Activated T-cell treated with anti-CD3 and anti-CD28 coated beads for 24 hours (primary cell): ENCODE measurements at places on chromosomes 2 and 18.

- DNase-seq: no peak
Observed at GRCh38 chr2:15692551-15693377, 101.1 kb downstream of the DDX1 start.

DNA sequence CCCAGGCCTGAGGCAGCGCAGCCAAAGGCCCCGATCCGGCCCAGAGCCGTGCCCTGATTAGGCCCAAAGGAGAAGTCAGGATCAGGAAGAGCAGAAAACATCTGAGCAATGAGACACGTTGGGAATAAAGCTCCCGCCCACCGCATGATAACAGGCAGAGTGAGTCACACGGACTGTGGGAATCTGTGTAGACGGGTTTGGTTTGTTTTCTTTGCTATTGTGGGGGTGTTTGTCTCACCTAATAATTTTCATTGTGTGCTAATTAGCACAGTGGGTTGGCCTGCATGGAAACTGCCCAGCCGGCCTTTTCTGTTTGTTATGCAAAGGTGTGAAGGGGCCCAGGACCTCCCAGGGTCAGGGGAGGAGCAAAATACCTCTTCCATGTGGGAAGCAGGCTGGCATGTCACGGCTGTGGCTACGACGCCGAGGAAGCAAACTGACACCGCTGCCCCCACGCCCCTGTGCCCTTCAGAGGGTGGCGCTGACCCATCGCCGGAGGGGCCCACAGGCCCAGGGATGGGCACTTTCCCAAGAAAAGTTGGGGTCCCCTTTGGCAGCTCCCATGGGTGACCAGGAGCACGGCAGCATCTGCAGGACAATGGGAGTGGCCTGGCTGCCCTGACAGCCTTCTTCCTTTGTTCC lies 68.4 kb upstream of the CTDP1 start:
- DNase-seq: no peak

DNA sequence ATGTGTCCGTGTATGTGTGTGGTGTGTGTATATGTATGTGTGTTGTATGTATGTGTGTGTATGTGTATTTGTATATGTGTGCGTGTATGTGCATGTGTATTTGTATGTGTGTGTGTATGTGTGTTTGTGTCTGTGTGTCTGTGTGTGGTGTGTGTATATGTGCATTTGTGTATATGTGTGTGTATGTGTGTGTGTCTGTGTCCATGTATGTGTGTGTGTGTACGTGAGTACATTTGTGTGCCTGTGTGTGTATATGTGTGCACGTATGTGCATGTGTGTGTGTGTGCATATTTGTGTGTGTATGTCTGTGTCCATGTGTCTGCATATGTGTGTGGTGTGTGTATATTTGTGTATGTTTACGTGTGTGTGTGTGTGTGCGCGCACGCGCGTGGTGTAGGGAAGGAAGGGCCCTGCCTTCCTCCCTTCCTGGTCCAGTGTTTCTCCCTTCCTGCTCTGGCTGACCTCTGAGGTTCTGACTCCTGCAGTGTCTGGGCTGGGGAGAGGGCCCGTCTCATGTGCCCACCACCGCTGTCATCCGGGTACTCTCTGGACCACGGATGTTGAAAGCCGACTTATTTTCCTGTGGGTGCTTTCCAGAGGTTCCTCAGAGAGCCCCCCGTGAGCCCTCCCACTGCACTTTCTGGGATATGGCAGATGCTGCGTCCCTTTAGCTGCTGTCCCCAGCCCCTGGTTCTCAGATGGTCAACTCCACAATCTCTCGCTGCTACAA lies 209.5 kb downstream of the DYSF start:
- DNase-seq: no peak

DNA sequence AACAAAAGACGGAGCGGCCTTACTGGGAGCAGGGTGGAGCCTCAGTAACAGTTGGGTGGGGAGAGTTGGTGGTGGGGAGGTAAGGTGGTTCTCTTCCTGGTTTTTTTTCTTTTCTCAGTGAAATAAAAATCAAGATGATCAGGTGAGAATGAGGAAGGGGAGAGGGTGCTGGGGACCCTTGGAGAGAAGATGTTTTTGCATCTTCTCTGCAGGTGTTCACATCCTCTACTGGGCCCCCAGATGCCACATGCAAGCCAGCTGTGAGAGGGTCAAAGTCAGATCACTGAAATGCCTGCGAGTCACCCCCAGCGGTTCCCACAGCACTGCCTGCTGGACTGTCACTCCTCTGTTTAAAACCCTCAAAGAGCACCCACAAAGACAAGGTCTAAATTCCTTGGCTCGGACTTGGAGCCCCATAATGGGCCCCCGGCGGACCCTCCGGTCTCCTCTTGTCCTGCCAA lies 69.8 kb upstream of the FHL2 start:
- DNase-seq: no peak

DNA sequence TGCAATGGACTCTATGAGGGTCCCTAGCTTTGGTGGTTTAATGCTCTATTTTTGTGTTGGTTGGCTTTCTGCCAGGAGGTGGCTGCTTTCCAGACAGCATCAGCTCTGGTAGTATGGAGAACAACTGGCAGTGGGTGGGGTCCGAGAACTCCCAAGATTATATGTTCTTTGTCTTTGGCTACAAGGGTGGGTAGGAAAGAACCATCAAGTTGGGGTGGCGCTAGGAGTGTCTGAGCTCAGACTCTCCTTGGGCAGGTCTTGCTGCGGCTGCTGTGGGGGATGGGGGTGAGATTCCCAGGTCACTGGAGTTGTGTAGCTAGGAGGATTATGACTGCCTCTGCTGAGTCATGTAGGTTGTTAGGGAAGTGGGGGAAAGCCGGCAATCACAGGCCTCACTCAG lies 976.1 kb upstream of the GYPC start:
- DNase-seq: no peak
